ENCODE measurements at places on chromosomes 3 and 15.

DNA sequence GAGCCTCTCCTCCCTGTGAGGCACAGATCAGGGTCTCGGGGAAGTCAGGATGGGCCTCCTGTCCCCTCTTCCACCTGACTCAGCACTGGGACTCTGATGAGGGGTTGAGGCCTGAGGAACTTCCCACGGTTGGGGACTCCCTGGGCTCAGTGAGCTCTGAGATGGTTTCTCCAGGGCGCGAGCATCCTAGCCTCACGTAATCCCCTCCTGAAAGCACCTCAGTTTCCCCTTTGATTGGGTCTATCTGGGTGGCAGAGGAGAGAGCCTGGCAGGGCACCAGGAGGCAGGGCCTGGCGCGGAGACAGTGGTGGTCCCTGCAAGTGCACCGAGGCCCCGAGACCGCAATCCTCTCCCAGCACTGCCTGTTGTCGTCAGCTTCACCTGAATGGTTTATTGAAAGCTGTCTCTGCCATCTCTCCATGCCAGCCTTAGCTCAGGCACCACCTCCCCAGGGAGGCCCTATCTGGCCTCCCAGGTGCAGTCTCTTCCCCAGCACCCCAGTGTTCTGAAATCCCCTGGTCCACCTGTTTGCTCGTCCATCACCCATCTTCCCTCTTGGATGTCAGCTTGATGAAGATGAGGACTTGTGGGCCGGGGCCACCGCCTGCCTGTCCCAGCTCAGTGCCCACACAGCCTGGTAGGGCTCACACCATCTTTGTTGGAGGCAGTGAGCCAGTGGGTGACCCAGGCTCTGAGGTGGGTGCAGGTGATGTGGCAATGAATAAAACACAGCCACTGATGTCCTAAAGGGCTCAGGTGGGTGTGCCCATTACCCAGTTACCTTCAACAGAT lies 52.2 kb upstream of the PCSK6 start:
- no peak for DNase-seq

- DNase-seq: no peak
Observed at GRCh38 chr3:156175570-156175969, 55.2 kb downstream of the KCNAB1 start.

DNA sequence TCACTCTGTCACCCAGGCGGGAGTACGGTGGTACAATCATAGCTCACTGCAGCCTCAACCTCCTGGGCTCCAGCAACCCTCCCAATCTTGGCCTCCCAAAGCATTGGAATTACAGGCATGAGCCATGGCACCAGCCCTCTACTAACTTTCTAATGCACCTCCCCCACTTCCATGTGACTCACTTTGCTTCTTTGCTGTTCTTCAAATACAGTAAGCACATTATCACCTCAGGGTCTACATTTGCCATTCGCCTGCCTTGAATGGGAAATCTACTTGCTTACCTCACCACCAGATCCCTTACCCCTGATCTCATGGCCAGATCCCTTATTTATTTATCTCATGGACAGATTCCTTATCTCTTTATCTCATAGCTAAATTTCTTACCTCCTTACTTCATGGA lies 235.3 kb downstream of the KCNMB2 start:
- no peak for DNase-seq

GRCh38 chr15:40229956-40230355 lies 8.9 kb upstream of the PAK6 start:
- DNase-seq: no peak

DNA sequence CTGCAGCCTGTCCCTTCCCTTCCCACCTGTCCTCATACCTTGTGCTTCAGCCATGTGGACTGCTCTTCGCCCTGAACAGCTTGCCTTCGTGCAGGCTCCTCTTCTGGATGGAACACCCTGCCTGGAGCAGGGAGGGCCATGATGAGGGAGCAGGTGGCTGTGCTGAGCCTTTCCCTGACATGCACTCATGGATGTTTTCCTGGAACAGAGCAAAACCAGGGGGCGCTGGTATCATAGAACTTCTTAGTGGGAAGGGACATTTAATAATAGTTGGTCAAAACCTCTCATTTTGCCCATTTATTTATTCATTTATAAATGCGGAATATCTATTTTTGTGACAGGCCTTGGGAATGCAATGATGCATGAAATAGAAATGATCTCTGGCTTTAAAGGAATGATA lies 149.3 kb downstream of the CACNA1D start:
- no peak for DNase-seq

Data from activated gamma-delta T cell (primary cell).